ENCODE measurements at places on chromosomes 3 and 15.

- no peak for DNase-seq
These were observed 101.7 kb downstream of the ETFA start for GRCh38 chr15:76209523-76209922.

- no peak for DNase-seq
These were observed 18.5 kb downstream of the C3orf85 start for GRCh38 chr3:109154979-109155378.

GRCh38 chr3:128453501-128454309 lies 13.0 kb downstream of the DNAJB8 start:
- DNase-seq, result no peak

- DNase-seq, result peak; percentile 48
These were observed 422.5 kb upstream of the CDIN1 start for GRCh38 chr15:36156879-36157427.

GRCh38 chr3:122123850-122124249 lies 59.6 kb upstream of the CASR start:
- DNase-seq, result no peak

- no peak for DNase-seq
These were observed 84.8 kb downstream of the PPCDC start for GRCh38 chr15:75107908-75108838.

DNA sequence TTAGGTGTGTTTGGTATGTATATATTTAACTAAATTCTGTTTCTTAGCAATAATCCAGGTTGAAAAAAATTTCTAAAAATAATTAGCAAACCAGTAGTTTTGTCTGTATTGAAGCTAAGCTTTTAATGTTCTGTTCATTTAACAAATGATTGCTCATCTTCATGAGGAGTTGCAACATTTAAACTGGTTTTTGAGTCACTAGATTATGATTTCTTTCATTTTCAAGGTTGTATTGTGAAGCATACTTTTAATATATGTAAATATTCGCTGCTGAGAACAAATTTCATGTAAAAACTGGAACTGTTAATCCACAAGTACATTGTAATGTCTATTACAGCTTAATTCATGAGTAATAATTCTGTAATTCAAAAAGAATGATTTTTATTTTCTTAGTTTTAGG lies 192.7 kb downstream of the MBNL1 start:
- DNase-seq, result no peak

DNA sequence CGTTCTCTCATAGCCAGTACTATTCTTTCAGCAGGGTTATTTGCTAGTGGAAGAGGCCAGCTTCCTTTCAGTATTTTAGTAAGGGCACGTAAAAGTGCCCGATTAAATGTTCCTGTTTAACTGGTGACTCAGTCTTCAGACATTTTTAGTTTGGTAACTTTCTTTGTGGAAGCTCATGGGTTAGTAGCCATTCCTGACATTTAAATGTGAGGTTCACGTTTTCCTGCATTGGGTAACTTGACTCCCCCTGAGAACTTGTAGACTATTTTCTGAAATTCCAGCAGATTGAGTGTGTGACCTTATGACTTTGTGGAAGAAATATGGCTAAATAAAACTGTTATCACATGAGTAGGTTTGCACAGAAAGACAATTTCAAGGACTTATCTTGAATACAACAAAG lies 16.9 kb downstream of the ABHD2 start:
- no peak for DNase-seq
